ENCODE measurements at places on chromosomes 5 and 9.
A peak's percentile ranks its signal among the peaks of the same experiment; 100 is the strongest.

DNA sequence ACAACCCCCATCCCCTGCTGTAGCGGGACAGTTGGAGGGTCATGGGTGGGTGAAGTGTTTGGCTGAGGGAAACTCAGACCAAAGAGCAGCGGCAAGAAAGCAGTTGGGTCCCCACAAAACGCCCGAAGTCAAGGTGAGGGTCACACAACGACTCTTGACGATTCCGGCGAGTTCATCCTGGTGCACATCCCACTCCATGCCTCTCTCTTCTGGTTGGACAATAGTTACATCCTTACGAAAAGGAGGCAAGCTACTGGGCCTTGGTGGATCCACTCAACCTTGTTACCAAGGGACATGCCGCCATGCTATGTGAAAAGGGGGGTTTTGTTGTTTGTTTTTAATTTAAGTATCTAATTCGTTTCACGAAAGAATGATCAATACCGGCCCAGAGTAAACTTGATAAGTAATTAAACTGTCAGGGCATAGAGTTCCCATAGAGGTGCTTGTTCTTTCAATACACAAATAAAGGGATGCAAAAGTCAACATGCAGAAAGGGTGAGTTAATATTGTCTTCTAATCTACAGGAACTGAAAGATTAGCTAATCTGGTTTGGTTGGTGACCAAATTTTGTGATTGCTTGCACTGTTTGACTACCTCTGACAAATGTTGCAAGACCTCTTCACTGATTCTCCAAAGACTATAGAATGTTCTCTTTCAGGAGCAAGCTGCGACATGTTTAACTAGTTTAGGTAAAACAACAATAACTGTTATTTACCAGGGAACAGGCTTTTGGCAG is 732 bp upstream of the SMIM15 start:
- peak; percentile 65 for DNase-seq

DNA sequence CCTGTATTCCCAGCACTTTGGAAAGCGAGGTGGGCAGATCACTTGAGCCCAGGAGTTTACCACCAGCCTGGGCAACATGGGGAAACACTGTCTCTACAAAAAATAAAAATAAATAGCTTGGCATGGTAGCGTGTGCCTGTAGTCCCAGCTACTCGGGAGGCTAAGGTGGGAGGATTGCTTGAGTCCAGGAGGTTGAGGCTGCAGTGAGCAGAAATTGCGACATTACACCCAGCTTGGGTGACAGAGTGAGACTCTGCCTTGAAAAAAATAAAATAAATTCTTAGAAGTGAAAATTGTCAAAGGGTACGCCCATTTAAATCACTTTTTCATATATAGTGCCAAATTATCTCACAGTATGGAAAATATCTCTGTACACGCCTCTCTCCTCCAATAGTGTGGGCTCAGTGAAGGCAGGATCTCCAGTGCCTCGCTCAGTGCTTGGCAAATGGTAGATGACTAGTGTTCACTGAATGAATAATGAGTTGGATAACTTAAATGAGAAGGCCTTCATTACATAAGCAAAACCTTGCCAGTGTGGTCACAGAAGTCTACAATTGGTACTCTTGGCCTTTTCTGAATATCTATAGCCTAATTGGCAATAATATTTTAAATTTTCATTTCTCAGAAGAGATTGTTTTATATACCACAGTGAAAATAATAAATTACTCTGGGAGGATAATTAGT is 9.4 kb upstream of the CCL28 start:
- no peak for DNase-seq

DNA sequence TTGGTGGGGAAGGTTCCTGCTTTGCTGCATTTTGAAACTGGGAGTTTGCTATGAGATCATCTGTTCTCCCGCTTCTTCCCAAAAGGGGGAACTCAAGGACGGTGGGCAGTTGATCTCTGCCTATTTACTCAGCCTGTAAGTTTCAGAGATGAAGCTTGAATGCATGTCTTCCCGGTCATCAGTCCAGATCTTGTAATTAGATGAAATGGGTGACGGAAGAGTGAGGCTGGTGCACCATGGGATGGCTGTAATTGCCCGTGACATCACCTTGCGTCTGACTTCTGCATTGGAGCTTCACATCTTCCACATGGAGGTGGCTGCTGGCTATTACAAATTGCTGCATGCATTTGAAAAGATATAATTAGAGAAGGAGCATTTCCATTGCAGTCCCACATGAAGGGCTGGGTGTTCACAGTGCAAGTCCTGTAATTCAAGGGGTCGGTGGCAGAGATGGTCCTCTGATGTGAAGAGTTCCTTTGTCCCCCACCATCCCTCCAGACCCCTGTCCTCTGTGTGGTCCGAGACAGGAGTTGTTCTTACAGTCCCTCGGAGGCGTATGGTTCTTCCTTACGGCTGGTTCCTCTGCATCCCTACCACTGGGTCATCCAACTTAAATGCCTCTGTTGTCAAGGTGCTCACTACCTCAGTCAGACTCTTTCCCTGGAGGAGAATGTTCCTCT is 72.9 kb downstream of the ZNF618 start:
- DNase-seq, result no peak

- DNase-seq, result no peak
These were observed 65.0 kb downstream of the PRRT1B start for GRCh38 chr9:131610231-131610761.

DNA sequence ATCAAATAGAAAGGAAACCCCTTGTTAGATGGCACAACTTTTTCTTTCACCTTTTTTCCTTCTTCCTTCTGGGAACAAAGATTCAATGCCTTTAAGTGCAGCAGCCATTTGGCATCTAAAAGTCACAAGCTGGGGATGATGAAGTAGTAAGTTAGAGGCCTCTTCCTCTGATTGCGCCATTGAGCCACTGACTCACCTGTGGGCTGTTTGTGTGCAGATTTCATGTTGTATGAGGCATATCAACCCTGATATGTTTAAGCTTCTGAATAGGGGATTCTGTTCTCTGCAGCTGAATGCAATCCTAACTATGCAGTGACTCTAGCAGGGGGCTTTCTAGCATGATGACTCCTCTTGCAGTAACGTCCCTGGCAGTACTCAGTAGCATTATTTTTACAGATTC is 599.9 kb downstream of the CSNK1G3 start:
- no peak for DNase-seq

DNA sequence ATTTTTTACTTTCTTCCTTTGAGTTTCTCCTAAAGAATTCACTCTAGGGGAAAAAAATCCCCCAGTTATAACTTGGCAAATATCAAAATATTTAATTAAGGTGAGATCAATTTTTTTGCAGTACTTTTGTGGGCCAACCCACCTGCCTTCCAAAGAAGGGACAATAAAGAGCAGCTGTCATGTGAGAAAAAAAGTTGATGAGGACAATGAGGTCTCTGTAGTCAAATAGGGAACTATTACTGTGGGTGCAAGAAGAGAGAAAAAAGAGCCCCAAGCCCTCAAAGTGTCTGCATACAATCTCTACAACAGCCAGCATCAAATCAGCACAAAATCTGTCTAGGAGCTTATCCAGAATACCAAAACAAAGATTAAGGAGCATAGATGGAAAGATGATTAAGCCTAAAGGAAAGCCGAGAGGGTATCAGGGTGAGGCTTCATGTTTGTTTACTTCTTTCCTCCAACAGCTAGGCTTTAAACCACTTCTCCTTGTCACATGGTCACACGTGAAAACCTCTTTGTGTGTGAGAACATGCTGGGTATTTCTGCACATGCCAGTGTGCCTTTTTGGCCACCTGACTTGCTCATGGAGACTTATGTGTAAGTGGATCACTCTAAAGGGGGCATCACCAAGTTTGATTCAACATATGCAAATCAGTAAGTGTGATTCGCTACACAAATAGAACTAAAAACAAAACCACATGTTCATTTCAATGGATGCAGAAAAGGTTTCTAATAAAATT is 19.2 kb upstream of the FYB1 start:
- DNase-seq, result no peak

- no peak for DNase-seq
These were observed 318.8 kb downstream of the FAM170A start for GRCh38 chr5:119948162-119948561.

DNA sequence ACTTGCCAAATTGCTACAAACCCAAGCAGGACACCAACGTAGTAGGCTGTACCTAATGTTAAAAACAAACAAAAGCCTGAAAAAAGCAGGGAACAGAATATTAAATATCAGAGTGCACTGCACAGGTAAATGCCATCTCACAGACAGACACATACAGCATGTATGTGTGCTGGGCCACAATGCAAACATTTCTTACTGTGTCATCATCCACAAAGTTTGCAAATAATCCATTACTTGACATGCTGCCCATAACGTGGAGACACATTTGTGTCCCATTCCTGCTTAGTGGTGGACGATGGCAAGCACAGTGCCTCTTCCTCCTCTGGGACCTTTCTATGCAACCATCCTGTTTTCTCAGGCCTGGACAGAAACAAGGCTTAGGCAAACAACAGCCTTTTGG is 44.7 kb downstream of the GOLM1 start:
- no peak for DNase-seq

DNA sequence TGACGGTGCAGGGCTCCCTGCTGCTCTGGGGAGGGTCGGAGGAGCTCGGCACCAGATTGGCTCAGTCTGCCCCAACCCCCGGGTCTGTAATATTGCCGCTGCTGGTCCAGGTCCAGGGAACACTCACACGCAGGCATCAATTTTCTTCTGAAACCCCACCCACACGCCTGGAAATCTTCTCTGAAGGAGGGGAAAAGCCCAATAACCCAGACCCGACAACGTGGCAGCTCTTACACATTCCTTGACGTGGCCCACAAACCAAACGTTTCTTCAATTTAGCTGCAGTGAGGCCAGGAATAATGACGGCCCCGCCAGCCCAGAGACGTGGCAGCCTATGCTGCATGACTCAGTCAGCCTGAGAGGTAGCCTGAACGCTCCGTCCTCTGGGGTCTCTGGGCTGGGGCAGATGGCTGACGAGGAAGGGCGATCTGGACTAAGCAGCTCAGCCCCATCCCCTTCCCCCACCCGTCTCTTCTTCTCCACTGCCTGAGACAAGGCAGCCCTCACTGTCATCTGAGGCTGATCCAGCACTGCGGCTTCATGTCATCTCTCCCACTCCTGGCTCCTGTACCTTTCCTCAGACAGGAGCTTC is 9.9 kb upstream of the SPARC start:
- no peak for DNase-seq
